Activated gamma-delta T cell treated with anti-CD3 and anti-CD28 coated beads, Interleukin-2, amount 50 U/mL, for 16 hours (primary cell): ENCODE measurements at places on chromosomes 3 and 15.

DNA sequence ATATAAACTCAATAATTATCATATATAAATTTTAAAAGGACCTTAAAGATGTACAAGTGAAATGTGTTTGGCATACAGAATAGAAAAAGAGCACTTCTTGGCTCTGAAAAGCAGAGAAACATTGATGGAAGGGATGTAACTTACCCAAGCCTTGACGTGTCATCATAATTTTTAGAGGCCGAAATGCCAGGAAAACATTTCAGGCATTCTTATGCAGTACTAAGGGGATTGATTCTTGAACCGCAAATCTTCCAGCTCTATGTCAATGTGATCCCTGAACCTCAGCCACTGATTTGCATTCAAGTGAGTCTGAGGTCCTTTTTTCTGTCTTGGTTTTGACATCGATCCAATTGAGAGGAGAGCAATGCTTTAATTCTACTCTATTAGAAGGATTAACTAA is 97.8 kb downstream of the CLDN1 start:
- DNase-seq, result no peak

- DNase-seq, result no peak
Measured at GRCh38 chr15:39248204-39248603, 332.7 kb upstream of the THBS1 start.

GRCh38 chr15:101107625-101108460 is 144.0 kb downstream of the CHSY1 start:
- no peak for DNase-seq

DNA sequence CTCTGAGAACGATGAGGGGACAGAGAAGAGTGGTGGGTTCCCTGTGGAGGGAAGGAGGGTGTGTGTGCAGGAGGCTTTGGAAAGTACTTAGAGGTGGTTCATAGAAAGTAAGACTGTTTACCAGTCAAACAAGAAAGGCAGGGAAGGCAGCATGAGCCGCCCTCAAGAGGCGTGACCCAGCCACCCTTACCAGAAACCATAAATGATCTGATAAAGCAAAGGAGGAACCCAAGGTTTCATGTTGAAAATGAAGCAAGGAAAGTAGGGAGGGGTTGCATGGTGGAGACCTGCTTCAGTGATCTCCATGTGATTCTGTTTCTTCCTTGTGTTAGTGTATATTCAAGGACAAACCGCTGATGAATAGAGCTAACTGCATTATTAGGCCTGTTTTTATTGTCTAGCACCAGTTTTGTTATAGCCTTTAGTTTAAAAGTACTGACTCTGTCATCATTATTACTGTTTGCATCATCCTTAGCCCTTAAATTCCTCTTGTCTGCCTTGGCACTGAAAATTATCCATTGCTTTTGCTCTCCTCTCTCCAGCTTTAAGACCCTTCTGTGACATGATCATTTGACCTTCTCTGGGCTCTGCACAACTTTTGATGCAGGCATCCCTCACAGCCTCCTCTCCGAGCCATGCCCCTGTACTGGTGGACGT is 96.1 kb downstream of the STAC start:
- DNase-seq, result no peak

DNA sequence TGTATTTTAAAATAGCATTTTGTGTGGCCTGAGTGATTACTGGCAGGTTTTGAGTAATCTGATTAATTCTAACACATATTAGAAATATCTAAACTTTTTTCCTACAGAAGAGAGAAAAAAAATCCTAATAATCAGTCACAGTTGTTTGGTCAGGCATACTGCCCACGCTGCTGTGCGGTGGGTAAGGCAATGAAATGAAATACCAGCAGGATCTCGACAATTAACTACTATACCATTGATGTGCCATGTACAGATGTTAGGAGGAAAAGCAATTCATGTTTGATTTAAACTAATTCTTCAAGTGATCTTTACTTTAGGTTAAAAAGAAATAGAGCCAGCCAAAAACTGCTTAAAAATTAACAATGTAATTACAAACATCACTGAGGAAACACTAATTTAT is 5.2 kb downstream of the GRAMD2A start:
- no peak for DNase-seq

DNA sequence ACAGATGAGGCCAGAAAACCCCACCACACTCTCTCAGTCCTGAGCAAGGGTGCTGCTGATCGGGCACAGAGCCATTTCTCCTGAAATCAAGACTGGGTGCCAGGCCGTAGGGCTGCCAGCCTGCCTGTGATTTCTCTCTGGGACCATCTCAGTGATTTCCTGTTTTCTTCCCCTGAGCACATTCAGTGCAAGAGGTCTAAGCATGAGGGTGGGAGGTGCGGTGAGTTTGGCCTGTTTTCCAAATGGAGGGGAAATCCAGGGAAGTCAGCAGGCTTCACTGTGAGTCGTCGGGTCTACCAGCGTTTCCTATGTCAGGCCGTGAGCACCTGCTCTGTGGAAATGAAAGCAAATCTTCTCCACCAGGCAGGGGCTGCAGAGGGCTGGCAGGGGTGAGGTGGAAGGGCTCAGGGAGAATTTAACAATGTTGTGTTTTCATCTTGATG is 82.3 kb downstream of the ST6GAL1 start:
- DNase-seq, result no peak

- DNase-seq, result no peak
Measured at GRCh38 chr3:169929830-169930519, 18.6 kb downstream of the SAMD7 start.

DNA sequence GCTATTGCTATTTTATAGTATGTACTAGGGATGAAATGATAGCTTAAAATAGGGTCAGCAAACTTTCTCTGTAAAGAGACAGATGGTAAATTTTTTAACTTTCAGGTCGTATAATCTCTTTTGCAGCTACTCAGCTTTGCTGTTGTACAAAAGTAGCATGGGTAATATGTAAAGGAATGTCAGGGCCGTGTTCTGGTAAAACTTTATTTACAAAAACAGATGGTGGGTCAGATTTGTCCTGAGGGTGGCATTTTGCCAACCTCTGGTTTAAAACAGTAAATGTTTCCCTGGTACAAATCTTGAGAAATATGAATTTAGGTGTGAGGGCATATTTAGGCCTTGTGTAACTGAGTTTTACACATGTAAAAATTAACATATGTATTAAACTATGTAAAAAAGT is 18.6 kb downstream of the NMD3 start:
- no peak for DNase-seq

- no peak for DNase-seq
Measured at GRCh38 chr3:13405614-13406013, 14.5 kb downstream of the NUP210 start.

DNA sequence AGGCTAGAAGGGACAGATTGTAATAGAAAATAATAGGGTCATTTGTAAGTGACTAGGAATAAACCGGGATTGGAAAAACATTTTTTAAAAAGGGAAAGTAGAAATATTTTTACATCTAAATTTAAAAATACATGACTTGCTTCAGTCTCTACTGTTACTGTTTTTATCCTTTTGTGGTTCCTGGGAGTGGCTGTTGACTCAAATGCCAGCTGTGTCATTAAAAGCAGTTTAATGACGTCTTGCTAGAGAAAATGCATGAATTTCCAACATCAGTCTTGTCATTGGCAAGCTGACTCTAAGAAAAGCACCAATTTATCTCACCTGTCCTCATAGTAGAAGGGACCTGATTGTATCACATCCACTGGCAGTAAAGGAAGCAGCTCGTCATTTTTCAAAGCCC is 16.7 kb upstream of the LCMT2 start:
- no peak for DNase-seq

DNA sequence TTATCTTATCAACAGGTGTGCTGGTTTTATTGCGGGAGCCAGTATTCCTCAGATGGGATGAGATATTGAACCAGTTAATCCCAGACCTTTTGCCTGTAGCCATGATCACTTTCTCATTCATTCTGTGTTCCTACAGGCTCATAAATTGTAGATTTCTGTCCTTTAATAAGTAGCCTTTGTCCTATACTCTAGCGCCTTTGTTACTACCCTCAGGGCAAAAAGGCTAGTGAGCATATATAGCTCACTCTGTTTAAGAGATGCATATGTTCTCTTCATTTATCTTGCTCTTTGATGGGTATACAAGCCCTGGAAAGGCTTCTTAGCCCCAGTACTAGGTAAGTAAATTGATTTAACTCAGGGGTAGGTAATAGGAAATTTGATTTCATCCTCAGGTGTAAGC is 95.1 kb downstream of the OXSM start:
- DNase-seq, result no peak

DNA sequence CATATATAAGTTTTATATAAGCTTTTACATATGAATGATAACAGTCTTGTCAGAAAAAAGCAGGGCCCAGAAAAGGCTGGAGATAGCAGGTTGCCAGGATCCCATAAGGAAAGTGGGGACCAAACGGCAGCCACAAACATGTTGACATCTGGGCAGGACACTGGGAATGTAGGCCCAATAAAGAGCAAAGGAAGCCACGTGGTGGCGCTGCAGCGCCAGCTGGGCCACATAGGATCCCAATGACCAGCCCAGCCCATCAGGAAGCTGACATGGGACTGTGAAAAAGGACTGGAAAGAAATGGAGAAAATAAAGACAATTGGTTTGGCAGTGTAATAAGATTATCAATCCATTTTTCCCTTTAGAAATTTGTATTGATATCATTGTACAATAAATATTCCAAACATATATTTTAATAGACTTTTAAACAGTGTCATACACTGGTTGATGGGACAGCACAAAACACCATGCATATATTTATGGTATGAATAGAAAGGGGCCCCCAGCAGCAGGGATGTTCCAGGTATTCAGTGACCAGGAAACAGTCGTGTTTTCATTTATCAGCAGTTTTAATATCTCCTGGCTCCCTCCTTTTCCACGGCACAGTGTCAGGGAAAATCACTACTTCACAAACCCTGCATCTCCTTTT is 89.0 kb upstream of the STRIT1 start:
- no peak for DNase-seq

GRCh38 chr3:74314696-74315095 is 299.8 kb downstream of the CNTN3 start:
- DNase-seq, result no peak

DNA sequence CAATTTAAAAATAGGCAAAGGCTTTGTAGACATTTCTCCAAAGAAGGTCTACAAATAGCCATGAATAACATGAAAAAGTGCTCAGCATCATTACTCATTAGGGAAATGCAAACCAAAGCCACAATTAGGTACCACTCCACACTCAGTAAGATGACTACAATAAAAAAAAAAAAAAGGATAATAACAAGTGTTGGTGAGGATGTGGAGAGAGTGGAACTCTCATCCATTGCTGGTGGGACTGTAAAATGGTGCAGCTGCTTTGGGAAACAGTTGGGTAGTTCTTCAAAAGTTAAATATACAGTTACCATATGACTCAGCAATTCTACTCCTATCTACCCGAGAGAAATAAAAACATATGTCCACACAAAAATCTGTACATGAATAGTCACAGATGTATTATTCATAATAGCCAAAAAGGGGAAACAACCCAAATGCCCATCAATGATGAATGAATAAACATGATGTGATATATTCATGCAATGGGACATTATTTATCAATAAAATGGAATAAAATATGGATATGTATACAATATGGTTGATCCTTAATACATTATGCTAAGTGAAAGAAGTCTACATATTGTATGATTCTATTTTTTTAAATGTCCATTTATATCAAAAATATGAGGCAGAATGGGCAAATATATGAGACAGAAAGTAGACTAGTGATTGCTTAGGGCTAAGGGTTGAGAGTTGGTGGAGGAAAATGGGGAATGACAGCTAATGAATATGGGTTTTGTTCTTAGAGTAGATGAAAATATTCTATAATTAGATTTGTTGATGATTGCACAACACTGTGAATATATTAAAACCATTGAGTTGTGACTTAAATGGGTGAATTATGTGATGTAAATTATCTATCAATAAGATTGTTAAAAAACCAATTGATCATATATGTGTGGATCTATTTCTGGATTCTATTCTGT is 66.1 kb upstream of the SMAD3 start:
- DNase-seq, result no peak

DNA sequence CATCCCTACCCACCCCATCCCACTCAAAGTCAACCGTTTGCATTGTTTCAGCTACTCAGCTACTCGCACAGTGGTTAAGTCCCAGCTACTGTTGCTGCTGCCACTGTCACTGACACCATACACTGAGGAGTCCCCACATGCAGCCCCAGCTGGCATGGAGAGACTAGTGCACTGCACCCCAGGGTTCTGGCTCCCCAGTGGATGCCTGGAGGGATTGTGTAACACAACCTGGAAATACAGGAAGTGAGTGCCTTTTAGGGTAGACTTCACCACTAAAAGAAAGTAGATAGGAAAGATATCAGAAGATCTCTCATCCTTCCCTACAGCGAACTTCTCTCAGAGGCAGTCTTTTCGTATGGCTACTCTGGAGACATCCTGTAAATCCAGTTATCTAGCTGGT is 169.2 kb upstream of the STRIT1 start:
- no peak for DNase-seq

DNA sequence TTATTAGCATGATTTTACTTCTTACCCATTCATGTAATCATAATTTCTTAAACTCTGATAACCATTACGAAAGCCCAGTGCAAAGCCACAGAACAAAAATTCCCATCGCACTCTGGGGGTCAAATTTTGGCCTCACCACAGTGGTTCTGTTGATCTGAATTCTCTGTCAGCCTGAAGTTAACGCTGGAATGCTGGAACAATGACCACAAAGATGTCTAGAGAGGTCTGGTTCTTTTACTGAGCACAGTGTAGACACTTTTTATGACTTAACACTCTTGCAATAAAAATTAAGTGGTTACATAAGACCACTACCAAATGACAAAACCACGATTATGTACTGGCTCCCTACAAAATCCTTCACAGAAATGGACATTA is 94.7 kb downstream of the PDZRN3 start:
- DNase-seq, result no peak

DNA sequence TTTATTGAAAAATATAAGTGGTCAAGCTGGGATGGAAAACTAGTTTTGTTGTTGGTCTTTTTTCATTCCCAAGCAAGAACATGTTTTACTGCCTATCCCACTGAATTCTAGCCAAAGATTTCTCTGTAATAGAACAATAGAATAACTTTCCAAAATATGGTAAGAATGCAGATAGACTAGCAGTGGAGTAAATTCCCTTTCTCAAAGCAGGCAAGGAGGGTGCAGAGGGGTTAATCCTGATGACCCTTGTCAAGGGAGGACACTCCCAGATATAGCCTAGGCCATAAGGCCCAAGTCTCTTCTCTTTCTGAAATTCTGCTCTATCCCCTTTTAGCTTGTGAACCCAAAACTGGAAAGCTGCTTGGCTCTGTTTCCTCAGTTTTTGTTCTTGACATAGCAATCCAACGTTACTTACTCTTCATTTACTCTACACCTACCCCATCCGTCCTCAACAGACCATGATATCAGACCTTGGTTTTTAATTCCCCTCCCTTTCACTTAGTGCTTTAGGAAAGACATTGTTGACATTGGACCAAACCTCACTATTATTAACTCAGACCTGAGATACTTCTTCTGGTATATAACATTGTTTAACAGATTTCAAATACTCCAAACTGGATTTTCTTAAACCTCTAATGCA is 453.6 kb upstream of the THBS1 start:
- DNase-seq, result no peak
